Retinal pigment epithelial cell (primary cell): ENCODE measurements at places on chromosomes 12 and 14.

- no peak for DNase-seq
Observed at GRCh38 chr12:65836419-65837197, 12.3 kb downstream of the HMGA2 start.

DNA sequence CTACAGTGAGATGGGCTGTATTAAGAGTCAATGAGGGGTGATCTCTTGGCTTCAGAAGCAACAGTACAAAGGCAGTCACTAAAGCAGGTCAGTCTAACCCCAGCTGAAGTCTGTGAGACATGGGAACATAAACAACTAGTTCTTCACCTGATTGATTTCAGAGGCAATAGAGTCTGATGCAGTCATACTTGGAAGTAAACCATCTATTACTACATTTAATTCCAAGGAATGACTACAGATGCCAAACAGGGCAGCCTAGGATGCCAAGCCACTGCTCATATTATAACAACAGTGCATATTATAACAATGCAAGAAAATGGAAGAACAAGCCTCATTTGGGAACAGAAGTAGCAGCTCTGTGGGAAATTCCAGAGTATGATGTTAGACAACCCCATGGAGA is 35.8 kb downstream of the GRIN2B start:
- DNase-seq: no peak

DNA sequence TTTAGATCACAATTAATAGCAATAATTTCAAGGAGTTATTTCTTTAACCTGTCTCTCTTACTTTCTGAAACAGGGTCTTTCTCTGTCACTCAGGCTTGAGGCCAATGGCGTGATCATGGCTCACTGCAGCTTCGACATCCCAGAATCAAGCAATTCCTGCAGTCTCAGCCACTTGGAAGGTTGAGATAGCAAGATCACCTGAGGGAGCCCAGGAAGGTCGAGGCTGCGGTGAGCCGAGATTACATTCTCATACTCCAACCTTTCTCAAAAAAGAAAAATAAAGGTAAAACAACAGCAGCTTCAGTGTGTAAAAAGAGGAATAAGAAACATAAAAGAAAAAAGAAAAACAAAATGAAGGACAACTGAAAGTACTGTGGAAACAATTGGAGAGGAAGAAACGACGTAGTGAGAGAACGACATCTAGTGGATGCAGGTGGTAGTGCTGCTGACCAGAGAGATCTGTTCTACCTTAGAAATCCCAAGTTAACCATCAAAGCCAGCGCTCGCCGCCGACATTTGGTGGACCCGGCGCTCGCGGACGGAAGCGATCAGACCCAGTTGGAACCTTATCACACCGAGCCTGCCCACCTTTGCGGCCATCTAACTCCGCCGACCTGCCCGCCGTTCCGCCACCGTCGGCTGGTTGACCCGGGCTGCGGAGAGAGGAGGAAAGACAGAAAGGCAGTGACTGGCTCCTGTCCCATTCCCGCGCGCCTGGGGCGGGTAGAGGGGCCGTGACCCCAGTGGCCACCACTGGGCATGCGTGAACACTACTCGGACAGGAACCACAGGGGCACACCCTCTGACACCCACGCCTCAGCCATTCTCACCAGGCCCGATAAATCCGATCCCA is 196.1 kb downstream of the ALG10 start:
- no peak for DNase-seq

- DNase-seq: no peak
Observed at GRCh38 chr12:62760779-62761178, 174.2 kb downstream of the PPM1H start.

- DNase-seq: no peak
Observed at GRCh38 chr14:102692334-102692733, 84.9 kb upstream of the TRAF3 start.
